SK-N-MC (cell line): ENCODE measurements at places on chromosomes 4 and X.
A peak's percentile ranks its signal among the peaks of the same experiment; 100 is the strongest.

DNA sequence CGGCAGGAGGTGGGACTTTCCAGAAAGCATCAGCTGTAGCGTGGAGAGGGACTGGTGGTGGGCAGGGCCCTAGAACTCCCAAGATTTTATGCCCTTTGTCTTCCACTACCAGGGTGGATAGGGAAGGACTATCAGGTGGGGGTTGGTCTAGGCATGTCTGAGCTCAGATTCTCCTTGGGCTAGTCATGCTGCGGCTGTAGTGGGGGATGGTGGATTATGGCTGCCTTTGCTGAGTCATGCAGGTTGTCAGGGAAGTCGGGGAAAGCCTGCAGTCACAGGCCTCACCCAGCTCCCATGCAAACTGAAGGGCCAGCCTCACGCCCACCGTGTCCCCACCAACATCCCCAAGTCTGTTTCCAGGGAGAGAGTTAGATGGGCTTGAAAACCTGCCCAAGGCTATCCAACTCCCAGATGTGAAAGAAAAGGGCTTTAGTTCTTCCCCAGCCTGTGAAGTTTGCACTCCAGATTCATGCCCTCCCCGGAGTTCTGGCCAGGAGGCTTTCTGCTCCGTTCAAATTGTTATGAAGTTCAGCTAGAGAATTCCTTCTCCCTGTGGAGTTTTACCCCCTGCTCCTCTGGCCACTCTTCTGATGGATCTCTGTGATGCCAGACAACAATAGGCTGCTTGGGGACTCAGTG, 13.4 kb upstream of the MEPE start:
- no peak for DNase-seq

DNA sequence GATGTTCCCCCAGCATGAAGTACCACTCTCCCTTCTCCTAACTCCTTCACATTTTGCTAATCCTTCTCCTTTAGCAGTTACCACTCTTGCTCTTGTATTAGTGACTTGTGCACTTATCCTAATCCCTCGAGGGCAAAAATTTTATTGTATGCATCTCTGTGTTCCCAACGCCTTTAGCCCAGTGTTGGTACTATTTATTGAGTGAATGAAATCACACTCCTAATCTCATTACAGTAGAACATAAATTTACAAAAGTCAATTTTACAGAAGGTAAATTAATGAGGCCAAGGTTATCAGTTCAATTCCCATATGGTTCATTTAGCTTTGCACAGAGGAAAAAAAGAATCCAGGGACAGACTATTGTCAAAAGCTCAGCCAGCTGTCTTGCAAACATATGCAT, 178.4 kb downstream of the NR3C2 start:
- DNase-seq = no peak

DNA sequence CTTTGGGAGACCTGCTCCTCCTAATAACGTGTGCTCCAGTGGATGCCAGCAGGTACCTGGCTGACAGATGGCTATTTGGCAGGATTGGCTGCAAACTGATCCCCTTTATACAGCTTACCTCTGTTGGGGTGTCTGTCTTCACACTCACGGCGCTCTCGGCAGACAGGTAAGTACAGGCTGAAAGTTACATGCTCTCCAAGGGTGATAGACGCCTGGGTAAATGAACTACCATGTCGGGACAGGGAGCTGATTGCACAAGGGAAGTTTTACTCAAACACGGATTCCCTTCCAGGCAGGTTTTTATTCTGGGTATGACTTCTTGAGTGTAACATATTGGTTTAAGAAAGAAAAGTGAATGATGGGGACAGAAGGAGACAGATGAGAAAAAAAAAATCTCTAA, 836 bp downstream of the GRPR start:
- DNase-seq = no peak

GRCh38 chrX:147550217-147550616, 361.5 kb upstream of the FMR1 start:
- DNase-seq = peak; percentile 22

GRCh38 chr4:127985989-127986388, 20.8 kb downstream of the ABHD18 start:
- DNase-seq = no peak

GRCh38 chrX:57595381-57595811, 3.6 kb downstream of the ZXDB start:
- peak; percentile 14 for DNase-seq

DNA sequence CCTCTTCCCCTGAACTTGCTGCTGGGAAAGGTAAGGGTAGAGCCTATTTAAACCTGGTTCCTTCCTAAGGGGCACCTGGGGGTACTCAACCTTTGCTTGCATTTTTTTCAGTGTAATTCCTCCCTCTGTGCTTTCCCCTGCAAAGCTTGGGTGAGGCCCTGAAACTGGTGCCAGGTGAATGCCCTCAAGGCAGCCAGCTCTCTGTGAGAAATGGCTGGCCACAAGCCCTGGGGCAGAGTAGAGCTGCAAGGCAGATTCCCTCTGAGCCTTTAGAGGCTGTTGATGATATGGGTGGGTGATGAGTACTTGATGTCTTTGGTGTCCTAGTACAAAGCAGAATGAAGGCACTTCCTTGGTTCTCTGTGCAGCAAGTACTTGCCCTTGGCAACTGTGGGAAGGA, 125.4 kb upstream of the DGKK start:
- no peak for DNase-seq
